H9 (cell line): ENCODE measurements at places on chromosomes 1 and 21.

DNA sequence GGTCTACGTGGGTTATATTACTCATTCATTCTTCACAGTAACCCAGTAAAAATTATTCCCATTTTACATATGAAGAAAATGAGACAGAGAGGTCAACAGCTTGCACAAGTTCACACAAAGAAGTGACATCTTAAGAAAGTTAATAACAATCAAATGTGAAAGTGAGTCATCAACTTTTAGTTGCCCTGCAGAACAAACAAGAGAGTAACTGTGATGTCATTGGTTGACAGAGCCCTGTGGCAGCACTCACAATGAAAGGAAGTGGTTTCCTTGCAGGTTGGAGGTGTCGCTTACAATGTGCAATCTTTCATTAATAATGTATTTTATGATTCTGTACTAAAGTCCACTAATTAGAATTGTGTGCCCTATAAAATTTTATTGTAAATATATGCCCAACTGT is 369.6 kb downstream of the RYR2 start:
- no peak for DNase-seq

GRCh38 chr1:87867626-87868025 is 538.9 kb downstream of the LMO4 start:
- DNase-seq: no peak

- DNase-seq: no peak
These were observed 7.6 kb downstream of the ATP1A1 start for GRCh38 chr1:116380499-116381242.

GRCh38 chr1:30011970-30012369 is 711.4 kb downstream of the MATN1 start:
- DNase-seq: no peak

GRCh38 chr1:213650603-213651002 is 337.2 kb upstream of the PROX1 start:
- no peak for DNase-seq

- DNase-seq: peak; percentile 72
These were observed 2.5 kb downstream of the BACE2 start for GRCh38 chr21:41170442-41170841.

- no peak for DNase-seq
These were observed at the start of gene DPT for GRCh38 chr1:168728473-168729404. DPT (minus strand) TSS chr1:168729206; CDS start chr1:168729174, 32 bp downstream.

DNA sequence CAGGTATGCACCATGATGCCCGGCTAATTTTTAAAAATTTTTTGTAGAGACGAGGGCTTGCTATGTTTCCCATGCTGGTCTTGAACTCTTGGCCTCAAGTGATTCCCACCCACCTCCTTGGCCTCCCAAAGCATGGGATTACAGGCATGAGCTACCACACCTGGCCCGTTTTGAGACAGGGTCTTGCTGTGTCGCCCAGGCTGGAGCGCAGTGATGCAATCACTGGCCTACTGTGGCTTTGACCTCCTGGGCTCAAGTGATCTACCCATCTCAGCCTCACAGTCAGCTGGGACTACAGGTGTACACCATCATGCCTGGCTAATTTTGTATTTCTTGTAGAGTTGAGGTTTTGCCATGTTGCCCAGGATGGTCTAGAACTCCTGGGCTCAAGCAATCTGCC is 7.5 kb upstream of the SH3D21 start:
- no peak for DNase-seq

GRCh38 chr1:212234431-212235395 is 50.5 kb upstream of the PPP2R5A start:
- no peak for DNase-seq
